ENCODE measurements at places on chromosomes 1 and 21.

DNA sequence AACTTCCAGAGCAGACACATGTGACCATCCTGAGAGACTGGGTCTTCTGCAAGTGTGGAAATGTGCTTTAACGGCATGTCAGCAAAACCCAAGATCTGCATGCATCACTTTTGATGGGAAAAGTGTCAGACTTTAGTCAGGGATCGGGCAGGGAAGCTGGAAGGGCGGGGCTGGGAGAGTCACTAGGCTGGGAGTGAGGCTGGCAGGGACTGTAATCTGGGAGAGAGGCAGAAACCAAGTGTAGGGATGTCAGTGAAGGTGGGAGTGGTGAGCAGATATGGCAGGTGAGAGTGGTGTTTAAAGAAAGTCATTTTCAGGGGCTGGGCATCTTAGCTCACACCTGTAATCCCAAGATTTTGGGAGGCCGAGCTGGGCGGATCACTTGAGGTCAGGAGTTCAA is 11.3 kb downstream of the CDA start:
- no peak for DNase-seq

GRCh38 chr1:246145900-246146299 is 361.2 kb downstream of the SMYD3 start:
- DNase-seq = no peak

GRCh38 chr1:67791686-67792085 is 41.6 kb downstream of the GNG12 start:
- DNase-seq = no peak

- DNase-seq = no peak
These were observed 1.1 kb downstream of the CHML start for GRCh38 chr1:241638909-241639622.

DNA sequence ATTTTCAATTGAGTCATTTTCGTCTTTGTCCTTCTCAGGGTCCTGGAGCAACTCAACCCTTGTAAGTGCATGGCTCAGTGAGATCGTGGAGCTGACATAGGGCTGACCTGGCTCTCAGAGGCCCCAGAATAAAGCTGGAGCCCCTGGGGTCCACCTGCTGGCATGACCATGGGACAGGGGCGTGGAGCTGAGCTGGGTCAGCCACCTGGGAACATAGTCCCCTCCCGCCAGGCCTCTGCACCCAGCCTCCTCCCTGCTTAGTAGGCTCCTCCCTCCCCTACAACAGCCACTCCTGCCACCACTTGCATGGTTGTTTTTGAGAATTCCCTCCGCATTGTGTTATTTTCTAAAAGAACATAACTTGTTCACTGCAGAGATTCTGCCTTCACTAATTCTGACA is 3.1 kb upstream of the RIPK4 start:
- no peak for DNase-seq

- DNase-seq = no peak
These were observed 555.0 kb upstream of the PLXNA2 start for GRCh38 chr1:208799186-208799585.

DNA sequence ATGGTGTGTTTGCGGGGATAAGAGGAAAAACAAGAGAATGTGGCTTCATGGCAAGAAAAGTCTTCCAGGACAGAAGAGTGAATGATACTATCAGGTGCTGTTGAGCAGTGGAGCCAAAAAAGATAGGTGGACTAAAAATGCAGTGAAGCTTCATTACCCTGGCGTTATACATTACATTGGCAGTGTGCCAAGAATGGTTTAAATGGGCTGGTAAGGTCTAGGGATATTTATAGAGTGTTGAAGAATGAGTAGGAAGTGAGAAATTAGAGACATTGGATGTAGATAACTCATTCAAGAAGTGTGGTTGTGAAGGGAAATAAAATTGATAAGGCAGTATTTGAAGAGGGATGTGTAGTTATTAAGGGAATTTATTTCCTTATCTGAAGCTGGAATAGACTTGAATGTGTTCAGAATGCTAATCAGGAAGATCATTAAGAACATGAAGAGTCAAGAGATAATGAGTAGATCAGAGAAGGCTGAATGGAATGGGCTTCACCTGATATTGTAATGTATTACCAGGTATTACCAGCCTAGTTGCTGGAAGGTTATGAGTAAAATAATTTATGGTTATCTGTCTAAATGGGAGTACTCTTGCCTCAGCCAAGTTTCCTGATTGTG is 72.7 kb downstream of the MAST2 start:
- DNase-seq = no peak

GRCh38 chr1:153505576-153505975 is 30.2 kb downstream of the S100A6 start:
- no peak for DNase-seq

DNA sequence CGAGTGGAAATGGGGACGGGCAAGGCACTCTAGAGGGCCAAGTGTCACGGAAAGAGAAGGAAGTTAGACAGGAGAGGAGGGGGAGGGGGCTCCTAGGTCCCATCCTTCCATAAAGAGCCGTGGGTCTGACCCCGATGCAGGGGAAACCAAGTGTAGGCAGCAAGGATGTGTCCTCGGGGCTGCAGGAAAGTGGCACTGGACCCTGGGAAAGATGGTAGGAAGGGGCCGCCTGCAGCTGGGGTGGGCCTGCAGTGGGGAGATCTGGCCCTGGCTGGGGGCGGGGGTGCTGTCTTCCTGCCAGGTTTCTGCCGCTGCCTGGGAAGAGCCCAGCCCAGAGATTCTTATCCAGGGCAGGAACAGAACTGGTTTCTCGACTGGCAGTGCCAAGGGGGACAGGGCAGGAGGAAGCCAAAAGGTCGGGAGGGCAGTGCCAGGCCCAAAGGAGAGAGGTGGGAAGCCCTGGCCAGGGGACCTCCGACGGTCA is 12.9 kb downstream of the CRABP2 start:
- DNase-seq = no peak

- no peak for DNase-seq
These were observed 529.3 kb downstream of the MATN1 start for GRCh38 chr1:30194046-30194619.

- DNase-seq = no peak
These were observed 85.4 kb downstream of the COLGALT2 start for GRCh38 chr1:183952101-183952500.

DNA sequence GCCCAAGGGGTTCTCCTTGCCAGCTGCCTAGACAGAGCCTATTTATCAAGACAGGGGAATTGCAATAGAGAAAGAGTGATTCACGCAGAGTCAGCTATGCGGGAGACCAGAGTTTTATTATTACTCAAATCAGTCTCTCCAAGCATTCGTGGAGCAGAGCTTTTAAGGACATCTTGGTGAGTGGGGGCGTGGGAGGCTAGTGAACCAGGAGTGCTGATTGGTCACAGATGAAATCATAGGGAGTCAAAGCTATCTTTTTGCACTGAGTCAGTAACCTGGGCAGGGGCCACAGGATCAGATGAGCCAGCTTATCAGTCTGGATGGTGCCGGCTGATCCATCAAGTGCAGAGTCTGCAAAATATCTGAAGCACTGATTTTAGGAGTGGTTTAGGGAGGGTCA is 64.8 kb upstream of the MRPS6 start:
- DNase-seq = no peak

GRCh38 chr1:6148497-6149241 is 31.5 kb downstream of the CHD5 start:
- DNase-seq = no peak

DNA sequence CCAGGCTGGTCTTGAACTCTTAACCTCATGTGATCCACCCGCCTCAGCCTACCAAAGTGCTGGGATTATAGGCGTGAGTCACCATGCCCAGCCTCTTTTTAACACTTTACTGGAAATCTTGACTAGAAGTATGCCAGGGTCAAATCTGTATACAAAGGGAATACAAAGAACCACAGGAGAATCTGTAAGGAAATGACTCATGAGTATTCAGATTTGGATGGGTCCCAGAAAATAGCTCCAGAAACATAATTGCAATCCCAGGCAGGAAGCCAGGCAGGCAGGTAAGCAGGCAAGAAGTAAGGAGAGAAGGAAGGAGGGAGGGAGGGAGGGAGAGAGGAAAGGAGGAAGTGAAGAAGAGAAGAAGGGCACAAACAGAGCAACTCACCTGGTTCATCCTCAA is 22.8 kb upstream of the TIAM1 start:
- DNase-seq = no peak

- no peak for DNase-seq
These were observed 138.7 kb downstream of the LRRC40 start for GRCh38 chr1:70066711-70067110.

GRCh38 chr1:109341944-109342930 is 35.4 kb upstream of the MYBPHL start:
- no peak for DNase-seq

DNA sequence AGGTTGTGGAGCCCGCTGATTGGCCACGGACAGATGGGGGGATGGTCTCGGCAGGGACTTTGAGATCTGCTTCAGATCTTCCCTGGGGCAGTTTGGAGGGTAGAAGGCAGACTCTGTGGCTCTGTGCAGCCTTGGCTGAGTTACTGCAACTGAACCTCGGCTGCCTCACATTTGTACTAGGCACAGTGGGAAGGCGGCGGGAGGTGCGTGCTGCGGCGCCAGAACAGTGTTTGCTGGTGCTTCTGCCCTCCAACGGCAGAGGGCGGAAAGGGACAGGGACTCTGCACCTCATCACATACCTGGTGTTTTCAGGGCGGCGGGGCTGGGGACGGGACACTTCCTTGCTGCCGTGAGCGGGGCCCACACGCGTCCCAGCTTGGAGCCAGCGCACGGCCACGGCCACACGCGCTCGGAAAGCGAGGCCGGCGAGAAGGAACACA is 26.2 kb downstream of the SLC66A1 start:
- no peak for DNase-seq

DNA sequence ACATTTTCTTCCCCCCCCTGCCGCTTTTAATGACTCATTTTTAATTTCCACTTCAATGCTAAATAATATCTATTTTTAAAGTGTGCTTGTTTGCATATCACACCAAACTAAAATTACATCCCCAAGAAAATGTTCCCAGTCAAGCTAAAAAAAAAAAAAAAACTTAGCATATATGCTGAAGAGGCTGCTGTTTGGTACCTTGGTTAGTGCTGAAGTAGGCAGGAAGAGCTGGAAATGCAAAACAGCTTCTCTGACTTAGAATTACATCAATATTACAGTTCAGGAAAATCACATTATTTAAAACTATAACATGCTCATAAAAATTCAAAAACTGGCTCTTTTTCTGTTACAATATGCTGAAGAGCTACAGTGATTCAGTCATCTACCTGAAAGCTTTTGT is 372.3 kb downstream of the SMYD3 start:
- DNase-seq = no peak

DNA sequence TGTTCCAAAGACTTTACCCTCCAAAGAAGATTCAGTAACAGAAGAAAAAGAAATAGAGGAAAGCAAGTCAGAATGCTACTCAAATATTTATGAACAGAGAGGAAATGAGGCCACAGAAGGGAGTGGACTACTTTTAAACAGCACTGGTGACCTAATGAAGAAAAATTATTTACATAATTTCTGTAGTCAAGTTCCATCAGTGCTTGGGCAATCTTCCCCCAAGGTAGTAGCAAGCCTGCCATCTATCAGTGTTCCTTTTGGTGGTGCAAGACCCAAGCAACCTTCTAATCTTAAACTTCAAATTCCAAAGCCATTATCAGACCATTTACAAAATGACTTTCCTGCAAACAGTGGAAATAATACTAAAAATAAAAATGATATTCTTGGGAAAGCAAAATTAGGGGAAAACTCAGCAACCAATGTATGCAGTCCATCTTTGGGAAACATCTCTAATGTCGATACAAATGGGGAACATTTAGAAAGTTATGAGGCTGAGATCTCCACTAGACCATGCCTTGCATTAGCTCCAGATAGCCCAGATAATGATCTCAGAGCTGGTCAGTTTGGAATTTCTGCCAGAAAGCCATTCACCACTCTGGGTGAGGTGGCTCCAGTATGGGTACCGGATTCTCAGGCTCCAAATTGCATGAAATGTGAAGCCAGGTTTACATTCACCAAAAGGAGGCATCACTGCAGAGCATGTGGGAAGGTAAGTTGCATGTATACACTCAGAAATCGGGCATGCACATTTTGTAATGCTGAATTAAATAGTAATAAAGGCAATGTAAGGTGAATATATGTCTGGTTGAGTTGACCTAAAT is 97.2 kb downstream of the ZFYVE9 start:
- no peak for DNase-seq

DNA sequence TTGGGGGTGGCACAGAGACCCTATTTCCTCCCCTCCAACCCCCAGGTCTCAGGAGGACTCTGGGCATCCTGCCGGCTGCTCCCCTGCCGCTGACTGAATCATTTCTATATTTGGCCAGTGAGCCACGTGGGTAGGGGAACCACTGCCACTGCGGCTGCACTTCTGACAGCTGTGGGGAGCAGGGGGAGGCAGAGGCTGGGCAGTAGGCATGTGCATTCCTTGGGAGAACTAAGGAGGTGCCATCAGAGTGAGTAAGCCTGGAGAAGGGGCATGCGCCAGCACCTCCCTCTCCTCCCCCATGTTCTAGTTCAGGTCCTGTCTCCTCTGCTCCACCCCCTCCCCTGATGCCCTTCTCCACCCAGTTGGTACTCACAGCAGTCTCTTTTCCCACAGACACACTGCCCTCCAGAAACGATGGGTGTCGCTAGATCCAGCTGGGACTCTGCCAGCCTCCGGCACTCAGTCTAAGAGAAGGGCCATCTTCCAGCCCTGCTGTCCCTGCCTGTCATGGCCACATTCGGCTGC is 12.0 kb downstream of the PPFIA4 start:
- DNase-seq = no peak

- peak; percentile 56 for DNase-seq
These were observed 26.4 kb upstream of the LRIG2 start for GRCh38 chr1:113046569-113046968.

DNA sequence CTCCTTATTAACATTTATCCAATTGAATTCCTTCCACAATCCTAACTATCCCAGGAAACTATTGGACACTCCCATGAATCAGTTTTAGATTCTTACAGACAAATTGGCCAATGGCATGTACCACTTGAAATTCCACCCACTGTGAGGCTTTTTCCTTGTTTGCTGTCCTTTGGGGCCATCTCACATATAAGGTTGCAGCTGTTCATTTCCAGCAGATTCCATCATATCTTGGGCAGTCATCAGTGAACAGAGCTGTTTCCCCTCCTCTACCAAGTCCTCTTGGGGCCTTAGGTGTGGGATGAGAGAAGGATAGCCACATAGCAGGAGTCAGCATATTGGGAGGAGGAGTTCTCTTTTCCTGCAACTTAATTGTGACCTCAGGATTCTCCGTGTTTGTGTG is 109.1 kb downstream of the HHAT start:
- DNase-seq = no peak

GRCh38 chr1:204414016-204414415 is 2.4 kb upstream of the PPP1R15B start:
- peak; percentile 30 for DNase-seq

GRCh38 chr1:89692601-89693521 is 59.9 kb downstream of the LRRC8C start:
- peak; percentile 83 for DNase-seq

- DNase-seq = no peak
These were observed 51.3 kb downstream of the TEX35 start for GRCh38 chr1:178564086-178564782.

GRCh38 chr1:66712839-66713238 is 39.4 kb upstream of the DYNLT5 start:
- no peak for DNase-seq

- no peak for DNase-seq
These were observed 272.3 kb upstream of the C1orf105 start for GRCh38 chr1:172148213-172148612.
